ENCODE measurements at places on chromosomes 7 and 10.

GRCh38 chr7:95999481-95999880 is 227.1 kb downstream of the DYNC1I1 start:
- DNase-seq = no peak

DNA sequence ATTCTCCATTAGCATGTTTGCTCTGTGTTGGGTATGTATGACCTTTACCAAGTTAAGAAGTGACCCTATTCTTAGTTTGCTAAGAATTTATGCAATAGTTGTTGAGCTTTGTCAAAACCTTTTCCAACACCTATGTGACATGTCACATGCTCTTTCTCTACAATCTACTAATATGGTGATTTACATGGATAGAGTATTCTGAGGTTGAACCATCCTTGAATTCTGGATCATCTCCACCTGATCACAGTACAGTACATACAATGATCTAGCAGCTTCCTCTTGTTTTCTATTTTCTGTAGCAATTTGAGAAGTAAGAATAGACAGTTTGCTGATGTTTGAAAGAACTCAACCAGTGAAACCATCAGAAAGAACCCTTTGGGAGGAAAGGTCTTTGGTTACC is 101.2 kb upstream of the PDGFA start:
- no peak for DNase-seq

GRCh38 chr7:151696721-151697514 is 177.2 kb upstream of the RHEB start:
- no peak for DNase-seq

DNA sequence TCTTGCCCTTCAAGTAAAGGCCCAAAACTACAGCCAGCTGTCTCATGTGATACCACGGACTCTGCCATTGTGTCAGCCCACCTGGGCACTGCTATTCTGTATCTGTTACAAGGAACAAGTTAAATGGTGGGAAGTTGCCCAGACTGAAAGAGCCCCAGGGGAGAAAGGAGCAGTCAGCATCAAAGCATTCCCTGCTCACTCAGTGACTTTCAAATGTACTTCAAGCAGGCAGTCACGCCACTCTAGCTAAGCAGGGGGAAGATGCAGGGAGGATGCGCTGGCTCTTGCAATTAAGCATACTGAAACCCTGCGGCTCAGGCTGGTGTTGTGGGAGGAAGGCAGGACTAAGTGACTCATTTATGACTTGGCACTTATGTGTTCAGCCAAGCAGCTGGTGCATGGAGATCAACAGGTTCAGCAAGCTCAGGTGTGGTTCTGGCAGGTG is 1249.6 kb downstream of the TYW1 start:
- no peak for DNase-seq

- no peak for DNase-seq
Measured at GRCh38 chr7:113892818-113893217, 26.0 kb downstream of the PPP1R3A start.

- DNase-seq = no peak
Measured at GRCh38 chr7:8215648-8216333, 46.2 kb downstream of the ICA1 start.

- DNase-seq = no peak
Measured at GRCh38 chr7:124667312-124668153, 98.1 kb downstream of the GPR37 start.

- DNase-seq = no peak
Measured at GRCh38 chr10:113056441-113057021, 106.5 kb downstream of the TCF7L2 start.

GRCh38 chr7:135618510-135618909 is 43.8 kb upstream of the STMP1 start:
- DNase-seq = no peak

DNA sequence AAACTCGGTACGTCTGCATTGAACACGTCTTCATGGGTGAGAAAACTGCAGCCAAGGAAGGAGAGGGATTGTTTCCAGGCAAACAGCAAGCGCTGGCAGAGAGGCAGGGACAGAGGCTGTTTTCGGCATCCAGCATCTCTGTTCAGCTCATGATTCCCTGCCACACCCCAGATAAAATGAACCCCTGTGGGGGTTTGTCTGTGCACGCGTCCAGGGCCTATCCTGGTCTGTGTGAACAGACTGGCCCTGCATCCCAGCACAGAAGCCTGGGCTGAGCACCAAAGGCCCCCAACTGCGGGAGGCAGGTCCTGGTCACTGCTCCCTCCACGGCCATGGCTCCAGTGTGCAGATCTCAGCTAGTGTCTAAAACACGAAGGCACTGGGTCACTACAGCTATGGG is 83.3 kb upstream of the FAM20C start:
- no peak for DNase-seq

DNA sequence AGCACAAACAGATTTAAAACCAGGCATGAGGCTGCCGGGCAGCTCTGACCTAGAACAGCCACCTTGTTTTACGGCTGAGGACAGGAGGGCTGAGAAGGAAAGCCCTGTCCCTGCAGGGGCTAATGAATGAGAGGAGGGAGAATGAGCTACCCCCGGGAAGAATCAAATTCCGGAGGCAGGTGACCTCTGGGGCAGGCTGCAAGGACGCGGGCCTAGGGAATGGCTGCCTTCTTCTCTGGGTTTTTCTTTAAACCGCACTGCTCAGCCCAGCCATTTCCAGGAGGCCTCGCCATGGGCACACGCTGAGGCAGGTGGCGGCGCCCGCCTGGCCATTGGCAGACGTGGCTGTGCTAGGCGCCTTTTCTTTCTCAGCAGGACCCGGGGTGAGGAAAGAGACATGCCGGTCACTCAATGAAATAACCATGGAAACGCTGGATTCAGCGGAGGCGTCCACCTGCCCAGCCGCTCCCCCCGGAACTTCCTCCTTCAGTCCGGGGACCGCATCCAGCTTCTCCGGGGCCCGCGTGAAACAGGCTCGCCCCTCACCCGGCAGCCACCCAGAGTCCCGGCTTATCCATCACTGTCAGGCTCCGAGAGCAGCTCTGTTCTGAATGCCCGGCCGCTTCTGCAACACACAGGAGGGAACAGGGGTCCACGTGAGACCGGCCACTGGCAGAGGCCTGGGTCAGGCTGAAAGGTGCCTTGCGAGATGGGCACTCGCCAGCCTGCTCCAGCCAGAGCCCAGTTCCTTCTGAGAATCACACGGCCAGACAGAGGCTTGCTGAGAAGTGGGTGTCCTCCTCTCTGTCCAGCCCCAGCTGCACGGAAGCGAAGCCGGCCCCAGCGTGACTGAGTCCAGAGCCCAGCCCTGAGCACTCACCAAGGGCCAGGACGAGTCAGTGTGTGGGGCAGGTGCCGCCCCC is 82.1 kb downstream of the PDGFA start:
- DNase-seq = no peak

DNA sequence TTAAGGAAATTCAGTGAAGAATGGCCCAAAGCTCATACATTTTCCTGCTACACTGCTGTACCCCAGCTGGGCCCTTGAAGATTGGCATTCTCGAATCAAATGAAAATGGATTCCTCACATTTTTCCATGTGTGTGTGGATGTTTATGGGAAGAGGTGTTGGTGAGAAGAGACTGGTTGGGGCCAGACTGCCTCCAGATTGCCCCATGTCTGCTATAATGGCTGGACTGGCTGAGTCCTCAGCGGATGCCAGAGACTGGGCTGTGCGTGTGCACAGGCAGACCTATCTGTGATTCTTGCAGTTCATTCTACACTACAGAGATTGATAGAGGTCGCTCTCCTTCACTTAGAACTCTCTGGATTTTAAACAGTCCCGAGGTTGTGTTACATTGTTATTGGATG is 183.6 kb upstream of the GDF10 start:
- no peak for DNase-seq
